ENCODE measurements at places on chromosomes 11 and 22. TPM values are rescaled to one million over a fixed set of nuclear protein-coding genes. Genes with fewer than 3 reads are reported as not detected.

The PGA5 gene
- total RNA-seq, result not detected

The DKK3 gene
- total RNA-seq, result 131 TPM

The MAML2 gene
- 2.1 TPM for total RNA-seq

The MMP8 gene
- not detected for total RNA-seq

The OR51B4 gene
- total RNA-seq, result not detected

The ETS1 gene
- 1.0 TPM for total RNA-seq

The EHF gene
- not detected for total RNA-seq

The ANKK1 gene
- not detected for total RNA-seq

The SLCO2B1 gene
- not detected for total RNA-seq

GRCh38 chr11:30255637-30256036, 24.8 kb downstream of the FSHB start:
- DNase-seq, result no peak

DNA sequence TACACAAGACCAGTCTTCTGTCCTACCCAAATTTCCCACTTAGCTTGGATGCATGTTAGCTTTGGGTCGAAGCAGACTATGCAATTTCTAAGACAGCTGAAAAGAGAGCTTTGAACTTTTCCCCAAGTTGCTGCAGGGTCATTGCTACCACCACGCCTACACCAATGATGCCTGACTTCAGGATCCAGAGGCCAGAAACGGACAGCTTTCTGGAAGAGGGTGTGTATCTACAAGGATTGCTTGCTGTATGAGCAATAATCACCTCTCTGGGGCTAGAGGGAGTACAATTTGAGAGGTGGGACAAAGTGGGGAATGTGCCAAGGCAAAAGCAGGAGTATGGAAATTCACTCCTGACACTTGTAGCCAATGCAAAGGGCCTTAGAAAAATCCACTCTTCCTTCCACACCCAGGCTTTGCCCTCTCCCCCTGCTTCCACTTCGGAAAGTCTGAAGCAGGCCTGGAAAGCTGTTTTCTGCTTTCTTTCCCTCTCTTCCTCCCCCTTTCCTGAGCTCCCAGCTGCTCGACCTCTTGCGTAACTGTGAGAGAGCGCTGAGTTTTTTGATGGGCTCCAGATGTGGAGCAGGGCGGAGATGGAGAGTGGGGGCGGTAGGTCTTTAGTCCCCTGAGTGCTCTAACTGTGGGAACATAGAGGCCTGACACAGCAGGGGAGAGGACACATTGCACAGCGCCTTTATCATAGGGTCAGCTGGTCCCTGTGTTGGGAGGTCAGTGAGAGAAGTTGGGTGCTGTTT, 2.1 kb upstream of the PHLDB1 start:
- DNase-seq, result peak; percentile 8

- no peak for DNase-seq
Measured at GRCh38 chr11:116135891-116136290, 631.7 kb upstream of the CADM1 start.

DNA sequence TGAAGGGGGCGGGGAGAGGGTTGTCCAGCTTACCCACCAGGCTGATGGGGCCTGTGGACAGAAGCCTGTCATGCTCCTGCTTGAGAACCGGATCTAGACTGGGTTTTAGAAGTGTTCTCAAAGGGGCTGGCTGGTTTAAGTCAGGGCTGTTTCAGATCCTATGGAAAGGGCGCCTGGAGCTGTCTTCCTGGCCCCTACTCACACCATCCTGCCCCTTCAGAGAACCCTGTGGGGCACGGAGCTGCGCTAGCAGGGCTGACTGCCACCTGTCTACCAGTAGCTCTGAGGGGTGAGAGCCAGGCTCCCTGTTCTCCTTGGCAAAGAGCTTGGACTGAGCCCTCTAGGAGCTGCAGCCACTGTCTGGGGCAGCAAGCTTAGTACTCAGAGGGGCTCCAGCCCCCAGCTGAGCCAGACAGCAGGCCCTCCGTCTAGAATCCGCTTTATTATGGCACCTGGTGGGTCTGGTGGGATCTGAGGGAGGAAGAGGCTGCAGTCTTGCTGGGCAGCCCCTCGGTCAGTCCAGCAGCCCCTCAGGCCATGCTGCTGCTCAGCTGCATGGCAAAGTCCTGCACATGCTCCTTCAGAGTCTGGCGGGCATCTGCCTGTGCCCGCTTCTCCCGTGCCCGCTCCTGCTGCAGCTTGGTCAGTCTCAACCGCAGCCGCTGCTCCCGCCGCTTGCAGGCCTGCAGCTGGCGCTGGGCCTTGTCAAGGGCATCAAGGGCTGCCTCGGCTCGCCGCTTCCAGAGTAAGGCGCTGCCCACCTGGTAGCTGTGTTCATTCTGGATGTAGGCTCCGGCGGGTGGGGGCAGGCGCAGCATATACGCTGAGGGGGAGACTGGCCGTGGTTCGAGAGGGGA, 2.3 kb downstream of the THAP7 start:
- no peak for DNase-seq

- no peak for DNase-seq
Measured at GRCh38 chr11:7905961-7906429, 25.1 kb downstream of the OR10A6 start.

DNA sequence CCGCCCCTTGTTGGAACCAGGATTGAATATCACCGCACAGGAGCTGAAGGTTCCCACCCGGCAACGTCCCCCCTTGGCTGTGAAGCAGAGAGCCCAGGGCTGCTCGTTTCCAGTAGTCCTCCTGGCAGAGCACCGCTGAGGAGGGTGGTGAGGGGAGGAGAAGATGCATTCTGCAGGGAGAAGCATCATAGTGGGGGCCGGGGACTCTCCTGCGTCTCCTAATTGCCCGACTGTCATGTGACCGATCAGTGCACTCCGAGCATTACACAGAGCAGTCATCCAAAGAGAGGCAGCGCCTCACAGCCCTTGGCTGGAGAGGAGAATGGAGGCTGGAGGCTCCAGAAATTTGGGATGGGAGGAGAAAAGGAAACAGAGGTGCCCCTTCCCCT, 85.0 kb upstream of the SEPTIN5 start:
- no peak for DNase-seq

DNA sequence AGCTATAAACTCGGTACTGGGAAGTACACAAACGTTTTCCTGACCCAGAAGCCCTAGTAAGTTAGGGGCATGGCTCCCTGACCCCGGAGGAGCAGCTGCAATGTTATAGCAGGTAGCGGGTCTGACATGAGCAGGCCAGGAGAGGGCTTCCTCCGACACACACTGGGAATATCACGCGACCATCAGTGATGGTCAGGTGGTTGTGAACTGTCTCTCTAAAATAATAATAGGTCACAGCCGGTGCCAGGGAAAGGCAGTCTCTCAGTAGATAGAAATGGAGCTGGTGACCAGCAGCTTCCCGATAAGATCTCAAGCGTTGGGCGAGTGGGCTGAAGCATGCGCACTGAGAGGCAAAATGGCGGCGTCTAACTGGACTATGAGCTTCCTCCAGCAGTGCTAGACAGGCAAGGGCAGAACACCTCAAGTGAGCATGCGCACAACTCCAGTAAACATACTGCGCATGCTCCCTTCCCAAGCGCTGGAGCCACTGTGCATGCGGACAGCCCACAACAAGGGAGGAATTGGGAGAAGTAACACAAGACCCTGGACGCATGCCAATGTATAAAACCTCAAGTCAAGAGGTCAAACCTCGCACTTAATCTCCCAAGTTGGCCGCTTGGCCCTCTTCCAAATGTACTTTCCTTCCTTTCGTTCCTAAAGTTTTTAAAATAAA, 22.3 kb upstream of the TESMIN start:
- DNase-seq, result no peak

DNA sequence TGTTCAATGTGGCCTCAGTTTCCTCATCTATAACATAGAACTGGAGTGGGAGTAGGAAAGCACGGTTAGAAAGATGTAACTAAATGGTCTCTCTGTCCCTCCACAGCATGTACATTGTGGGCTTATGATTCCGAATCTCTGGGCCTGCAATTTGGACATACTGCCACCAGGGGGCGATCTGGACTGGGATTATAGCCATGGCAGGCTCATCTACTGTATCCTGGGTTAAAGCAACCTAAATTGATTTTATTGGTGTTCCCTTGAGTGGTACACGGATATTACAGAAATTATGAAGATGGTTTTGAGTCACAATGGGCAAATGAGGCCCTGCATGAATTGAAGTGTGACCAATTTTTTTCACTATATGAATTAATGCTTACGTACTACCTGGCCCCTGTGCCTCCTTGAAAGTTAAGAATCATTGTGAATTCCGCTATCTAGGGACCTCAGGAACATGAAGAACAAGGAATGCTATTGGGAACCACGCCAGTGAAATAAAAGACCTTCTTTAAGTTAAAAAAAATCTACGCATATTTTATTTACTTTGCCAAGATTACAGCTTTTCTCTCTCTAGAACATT, 32.9 kb downstream of the TST start:
- DNase-seq, result peak; percentile 56

DNA sequence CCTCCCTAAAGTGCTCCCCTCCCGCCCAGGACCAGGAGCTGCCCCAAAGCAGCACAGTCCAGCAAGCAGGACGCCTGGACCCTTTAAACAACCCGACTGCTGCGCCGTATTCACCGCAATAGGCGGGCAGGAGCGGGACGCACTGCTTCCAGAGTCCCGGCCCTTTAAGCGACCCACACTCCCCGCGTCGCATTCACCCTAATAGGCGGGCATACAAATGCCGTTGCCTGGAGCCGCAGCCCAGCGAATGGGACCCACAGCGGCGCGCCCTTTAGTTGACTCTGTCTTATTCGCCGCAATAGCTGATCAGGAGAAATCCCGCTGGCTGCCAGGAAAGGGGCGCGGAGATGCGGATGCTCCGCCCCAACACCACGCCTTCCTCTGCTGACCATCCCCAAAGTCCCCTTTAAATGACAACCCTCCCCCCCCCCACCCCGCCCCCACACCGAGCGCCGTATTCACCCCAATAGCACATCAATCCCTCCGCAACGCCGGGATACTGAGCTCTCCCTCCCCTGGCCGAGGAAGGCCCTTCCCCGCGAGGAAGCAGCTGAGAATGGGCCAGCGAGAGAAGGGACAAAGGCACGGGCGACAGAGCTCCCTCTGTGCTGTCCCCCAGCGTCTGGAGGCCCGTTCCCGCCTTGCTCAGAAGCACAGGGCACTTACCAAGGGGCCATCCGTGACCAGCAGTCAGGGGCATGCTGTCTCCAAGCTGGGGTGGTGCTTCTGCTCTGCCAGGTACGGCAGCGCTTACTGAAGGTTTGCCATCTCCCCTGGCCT, 4.7 kb downstream of the OSBPL5 start:
- peak; percentile 94 for DNase-seq

GRCh38 chr22:48819961-48820360, 1007.7 kb downstream of the BRD1 start:
- DNase-seq, result no peak

DNA sequence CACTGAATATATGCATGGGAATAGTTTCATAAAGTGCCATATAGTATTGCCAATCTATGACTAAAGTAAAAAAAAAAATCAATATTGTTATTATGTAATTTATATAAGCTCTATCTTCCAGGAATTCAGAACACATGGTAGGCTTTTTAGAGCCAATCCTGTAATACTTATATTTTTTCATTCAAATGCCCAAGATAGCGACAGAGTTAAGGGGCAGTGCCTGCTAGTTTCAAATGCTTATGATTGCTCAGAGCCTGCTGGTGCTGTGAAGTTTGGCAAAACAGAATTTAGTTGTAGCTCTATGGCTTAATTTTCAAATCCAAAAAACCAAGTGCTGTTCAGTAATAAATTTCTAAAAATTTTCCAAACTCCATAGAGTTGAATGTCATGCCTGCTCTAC, 39.0 kb upstream of the BLID start:
- no peak for DNase-seq

DNA sequence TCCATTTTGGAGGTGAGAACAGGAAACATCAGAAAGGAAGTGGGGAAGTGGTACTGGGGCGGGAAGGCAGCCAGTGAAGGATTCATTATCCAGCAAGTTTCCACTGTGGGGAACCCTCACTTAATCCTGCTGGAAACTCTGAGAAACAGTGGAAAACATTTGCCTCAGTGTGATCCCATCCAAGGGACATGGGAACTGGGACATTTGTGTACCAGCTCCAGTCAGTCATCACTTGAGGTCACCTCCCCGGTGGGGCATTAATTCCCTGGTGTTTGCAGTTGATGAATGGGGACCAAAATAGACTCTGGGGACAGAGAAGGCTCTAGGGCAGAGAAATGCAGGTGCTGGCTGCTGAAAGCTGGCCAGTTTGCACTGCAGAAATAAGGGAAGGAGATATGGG, 599.9 kb downstream of the BUD13 start:
- no peak for DNase-seq

- DNase-seq, result no peak
Measured at GRCh38 chr11:116680349-116681125, 92.2 kb downstream of the BUD13 start.

DNA sequence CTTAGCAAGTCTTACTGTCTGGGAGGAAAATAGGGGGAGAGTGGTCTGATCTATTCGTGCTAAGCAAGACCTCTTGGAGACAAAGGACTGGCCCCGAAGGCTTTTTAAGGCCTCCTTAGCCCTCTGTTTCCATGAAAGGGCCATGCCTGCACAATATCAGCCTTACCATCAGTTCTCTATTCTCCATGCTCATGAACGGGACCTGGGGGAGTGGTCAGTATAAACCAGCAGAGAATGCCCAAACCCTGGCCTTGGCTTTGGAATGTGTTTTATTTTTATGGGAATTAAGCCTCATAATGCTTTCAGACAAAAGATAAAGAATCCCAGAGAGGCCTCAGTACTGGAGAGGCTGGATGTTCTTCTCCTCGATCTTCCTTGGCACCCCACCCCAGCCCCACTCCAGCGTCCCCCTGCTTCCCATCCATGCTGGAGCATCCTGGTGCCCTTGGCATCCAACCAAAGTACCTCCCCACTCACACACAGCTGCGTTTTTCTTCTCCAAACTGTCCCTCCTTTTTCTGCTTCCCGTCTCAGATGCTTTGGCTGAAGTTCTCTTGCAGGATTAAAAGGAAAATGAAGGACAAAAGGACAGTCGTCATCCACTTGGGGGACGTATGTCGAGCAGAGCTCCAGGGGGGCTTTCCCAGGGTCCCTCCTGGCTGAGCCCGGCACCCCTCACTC, 18.6 kb downstream of the FXYD6 start:
- DNase-seq, result no peak

DNA sequence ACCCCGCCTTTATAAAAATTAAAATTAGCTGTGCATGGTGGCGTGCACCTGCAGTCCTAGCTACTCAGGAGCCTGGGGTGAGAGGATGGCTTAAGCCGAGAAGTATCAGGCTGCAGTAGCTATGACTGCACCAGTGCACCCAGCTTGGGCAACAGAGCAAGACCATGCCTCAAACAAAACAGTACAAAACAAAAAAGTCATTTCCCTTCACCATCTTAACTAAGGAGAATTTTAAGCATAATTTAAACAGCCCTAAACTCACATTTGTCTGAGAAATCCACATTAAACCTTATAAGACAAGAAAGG, 23.3 kb upstream of the TFIP11 start:
- DNase-seq, result no peak

DNA sequence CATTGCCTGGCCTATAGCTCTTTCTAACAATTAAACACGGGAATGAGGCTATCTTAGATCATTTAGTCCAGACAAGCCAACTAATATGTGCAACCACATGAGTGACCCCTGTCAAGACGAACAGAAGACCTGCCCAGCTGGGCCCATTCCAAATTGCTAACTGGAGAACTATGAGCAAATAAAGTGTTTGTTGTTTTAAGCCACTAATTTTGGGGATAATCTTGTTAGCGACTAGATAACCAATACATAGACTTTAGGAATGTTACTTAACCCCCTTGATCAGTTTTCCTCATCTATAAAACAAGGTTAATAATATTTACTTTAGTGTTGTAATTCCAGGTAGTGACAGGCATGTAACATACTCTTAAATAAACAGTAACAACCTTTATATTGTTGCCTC, 848.3 kb downstream of the METTL15 start:
- no peak for DNase-seq
